ENCODE measurements at places on chromosomes 2 and 18.
A peak's percentile ranks its signal among the peaks of the same experiment; 100 is the strongest.

- DNase-seq: no peak
Measured at GRCh38 chr2:5609201-5609600, 83.0 kb upstream of the SOX11 start.

GRCh38 chr2:226531061-226531810 lies 268.4 kb downstream of the IRS1 start:
- no peak for DNase-seq

DNA sequence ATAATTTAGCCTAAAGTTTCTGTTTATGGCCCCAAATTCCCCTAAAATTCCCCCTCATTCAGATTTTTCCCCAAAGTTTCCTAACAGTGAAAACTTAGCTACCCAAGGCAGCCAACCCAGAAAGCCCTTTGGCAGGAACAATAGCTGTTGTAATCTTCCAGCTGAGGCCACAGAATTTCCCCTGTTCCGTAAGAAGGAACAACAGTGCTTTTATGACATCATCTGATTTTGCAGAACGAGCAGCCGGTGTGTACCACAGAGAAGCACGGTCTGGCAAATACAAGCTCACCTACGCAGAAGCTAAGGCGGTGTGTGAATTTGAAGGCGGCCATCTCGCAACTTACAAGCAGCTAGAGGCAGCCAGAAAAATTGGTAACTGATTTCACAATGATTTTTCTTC lies 6.3 kb downstream of the TNFAIP6 start:
- no peak for DNase-seq

DNA sequence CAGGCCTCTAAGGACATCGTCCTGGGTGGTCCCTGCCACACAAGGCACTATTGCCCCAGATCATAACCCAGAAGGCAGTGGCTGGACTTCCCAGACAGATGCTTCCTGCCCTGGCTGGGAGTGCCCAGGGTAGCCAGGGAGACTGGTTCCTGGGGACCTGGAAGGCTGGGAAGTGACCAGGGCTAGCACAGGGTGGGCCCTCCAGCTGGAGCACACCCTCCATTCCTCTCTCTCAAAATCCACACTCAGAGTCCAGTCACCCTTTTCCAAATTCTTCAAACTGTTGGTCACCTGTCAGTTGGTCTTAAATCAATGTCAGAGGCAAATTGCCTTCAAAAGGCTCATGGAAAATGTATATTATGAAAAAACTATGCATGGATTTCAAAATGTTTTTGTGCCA lies 11.6 kb upstream of the TUBB6 start:
- no peak for DNase-seq

- no peak for DNase-seq
Measured at GRCh38 chr2:20668451-20668850, 1.5 kb downstream of the GDF7 start.

DNA sequence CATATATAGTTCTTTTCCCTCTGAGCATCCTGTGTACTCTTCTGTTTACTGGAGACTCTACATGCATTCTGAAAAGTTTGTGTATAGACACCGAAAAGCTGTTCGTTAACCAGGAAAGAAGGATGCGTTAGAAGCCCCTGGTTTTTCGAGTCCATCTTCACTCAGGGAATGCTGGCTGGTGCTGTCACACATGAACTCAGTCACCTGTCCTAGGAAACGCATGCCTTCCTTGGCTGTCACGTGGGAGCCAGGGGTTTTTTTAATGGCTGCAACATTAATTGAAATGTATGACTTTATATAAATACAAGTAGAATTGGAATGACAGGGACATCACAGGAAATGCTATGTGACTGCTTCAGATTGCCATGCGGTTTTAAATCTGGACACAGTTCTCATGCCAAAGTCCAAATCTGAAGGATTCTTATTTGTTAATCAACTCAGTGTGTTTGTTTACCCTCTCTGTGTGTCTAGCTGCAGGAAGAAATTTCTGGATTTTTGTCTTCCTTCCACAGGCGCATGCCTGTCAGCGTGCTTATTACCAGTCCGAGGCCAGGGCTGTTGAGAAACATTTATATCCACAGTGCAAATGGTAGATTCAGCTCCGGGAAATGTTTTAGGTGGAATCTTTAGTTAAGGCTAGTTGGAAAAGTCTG lies 2.6 kb downstream of the RAMP1 start:
- no peak for DNase-seq

GRCh38 chr2:238859636-238860347 lies 11.9 kb downstream of the TWIST2 start:
- DNase-seq: no peak

DNA sequence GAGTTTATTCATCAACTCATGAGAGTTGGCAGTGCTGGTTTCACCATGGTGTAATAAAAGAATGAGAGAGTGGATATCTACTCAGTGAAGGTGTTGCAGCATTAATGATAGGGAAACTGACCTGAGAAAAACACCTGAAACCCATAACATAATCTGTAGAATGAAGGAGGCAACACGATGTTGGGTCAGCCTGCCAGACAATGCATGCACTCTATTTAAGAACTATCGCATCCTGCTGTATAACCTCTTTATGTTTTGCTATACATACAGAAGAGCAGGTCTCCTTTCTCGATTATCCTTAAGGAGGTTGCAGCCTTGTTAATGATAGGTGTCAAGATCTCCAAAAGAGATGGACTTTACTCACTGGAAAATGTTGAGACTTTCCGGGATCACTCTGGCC lies 65.9 kb downstream of the IKZF2 start:
- no peak for DNase-seq

DNA sequence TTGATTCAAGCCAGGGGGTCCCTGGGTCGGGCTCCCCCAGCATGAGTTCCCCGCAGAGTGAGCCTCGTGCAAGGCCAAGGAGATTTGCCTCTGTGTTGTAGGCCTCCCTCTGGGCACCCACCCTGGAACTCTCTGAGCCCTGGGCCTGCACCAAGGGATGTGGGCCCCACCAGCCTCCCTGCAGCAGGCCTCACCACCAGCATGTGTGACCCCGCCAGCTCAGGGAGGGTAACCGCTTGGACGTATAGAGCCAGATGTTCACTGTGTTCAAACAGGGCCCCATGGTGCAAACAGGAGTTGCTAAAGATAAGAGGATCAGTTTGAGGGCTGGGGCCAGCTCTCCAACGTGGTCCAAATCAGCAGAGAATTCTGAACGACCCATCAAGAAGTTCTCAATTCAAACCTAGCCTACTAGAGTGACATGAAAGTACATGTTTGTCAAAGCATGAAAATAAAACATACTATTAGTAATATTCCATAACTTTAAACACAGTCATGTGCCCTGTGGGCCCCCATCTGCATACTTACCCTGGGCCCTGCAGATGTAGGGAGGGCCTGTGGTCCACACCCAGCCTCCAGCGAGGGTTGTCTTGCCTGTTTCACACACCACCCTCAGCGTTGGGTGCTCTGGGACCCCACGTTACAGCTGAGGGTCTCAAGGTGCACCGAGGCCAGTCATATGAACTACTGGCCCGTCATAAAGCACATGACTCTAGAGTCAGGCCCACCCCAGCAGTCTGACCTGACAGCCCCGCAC lies 5.5 kb upstream of the TUBB6 start:
- DNase-seq: no peak

DNA sequence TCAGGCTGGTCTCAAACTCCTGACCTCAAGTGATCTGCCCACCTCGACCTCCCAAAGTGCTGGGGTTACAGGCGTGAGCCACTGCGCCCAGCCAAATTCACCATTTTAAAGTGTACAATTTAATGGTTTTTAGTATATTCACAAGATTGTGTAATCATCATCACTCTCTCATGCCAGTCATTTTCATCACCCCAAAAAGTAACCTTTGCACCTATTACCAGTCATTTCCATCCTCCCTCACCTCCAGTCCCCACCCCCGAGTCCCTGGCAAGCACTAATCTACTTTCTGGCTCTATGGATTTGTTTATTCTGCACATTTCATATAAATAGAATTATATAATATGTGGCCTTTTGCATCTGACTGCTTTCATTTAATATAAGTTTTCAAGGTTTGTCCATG lies 10.8 kb downstream of the PCBP1 start:
- no peak for DNase-seq

GRCh38 chr2:200270732-200271131 lies 35.8 kb upstream of the SPATS2L start:
- no peak for DNase-seq

DNA sequence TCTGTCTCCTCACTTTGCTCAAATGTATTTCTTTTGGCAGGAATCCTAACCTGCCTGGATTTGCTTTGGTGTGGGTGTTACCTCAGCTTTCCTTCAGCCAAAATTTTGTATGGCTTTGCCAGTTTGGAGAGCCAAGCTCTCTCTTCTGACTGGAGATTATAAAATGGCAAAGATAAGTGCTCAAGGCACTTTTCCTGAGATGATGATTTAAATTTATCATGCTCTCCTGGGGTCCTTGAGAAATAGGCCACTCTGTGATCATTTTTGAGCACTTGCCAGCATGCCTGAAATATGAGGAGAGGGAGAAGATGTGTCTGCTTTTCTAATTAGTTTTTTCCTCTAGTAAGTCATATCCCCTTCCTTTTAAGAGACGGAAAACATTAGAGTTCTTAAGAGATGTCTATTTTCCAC lies 683.0 kb downstream of the SLC4A3 start:
- no peak for DNase-seq

GRCh38 chr2:180677200-180677599 lies 303.2 kb upstream of the UBE2E3 start:
- DNase-seq: no peak

GRCh38 chr18:49819823-49820671 lies 6.7 kb upstream of the ACAA2 start:
- DNase-seq: peak; percentile 19

- no peak for DNase-seq
Measured at GRCh38 chr2:226017537-226017936, 618.0 kb downstream of the NYAP2 start.

- DNase-seq: no peak
Measured at GRCh38 chr2:3814706-3815245, 111.4 kb downstream of the DCDC2C start.

- no peak for DNase-seq
Measured at GRCh38 chr18:31039426-31039825, 3.1 kb downstream of the DSC3 start.

- no peak for DNase-seq
Measured at GRCh38 chr2:52335727-52336126, 1303.8 kb upstream of the NRXN1 start.

DNA sequence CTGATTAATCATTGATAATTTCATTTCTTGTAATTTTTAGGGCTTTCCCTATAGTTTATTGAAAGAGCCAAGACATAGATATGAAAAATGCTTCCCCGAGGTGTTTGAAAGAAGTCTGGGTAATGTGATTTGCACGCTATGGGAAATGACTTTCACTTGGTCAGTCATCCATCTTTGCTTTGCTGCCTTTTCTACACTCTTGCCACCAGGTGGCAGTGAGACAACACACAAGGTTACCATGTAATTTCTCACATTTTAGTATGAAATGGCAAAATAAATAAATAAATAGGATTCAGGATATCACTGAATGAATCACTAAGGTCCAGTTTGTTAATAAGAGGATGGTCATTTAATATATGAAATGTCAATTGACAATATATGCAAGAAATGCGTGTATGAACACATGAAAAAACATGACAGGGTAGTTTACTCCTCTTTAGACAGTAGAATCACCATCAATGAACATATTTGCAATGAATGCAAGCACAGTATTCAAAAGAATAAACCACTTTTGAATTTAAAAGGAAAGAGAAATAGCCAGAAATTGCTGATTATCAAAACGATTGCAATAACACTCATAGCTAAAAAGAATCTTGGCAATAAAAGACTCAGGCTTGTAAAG lies 52.2 kb upstream of the KCNH7 start:
- DNase-seq: no peak

DNA sequence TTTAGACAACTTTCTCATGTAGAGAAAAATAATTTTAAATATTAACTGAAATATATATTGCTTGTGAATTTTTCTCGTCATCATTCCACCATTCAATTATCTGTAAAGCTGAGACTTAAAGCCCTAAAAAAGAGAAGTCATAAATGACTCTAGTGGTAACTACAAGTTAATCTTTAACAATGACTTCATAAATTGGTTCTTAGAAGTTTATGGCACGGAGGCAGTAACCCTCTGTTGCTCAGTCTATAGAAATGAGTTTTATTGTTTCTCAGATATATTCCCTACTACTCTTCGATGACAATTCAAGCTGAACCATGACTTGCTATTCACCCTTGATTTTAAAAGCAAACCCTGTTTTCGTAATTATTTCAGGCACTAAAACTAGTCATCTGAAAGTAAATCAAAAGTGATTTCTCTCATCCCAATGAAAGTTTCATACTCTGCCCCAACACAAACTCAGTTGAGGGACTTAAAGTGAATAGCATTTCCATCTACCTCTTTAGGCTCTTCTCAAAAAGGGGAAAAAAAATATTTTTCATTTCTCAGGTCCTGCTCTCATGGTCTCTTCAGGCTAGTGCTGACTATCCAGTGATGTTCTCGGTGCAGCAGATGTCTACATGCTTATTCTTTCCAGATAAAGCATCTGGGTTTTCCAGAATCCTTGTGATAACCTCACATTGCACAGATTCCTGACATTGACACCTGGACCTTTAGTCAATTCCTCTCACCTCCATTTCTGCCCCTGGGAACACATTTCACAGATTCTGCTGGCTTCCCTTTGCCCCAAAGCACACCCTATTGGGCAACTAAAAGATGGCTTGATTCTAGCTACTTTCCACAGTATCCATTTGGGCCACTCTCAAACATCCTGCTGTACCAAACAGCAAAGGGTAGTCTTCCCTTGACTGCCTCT lies 207.8 kb upstream of the LRATD1 start:
- DNase-seq: no peak

DNA sequence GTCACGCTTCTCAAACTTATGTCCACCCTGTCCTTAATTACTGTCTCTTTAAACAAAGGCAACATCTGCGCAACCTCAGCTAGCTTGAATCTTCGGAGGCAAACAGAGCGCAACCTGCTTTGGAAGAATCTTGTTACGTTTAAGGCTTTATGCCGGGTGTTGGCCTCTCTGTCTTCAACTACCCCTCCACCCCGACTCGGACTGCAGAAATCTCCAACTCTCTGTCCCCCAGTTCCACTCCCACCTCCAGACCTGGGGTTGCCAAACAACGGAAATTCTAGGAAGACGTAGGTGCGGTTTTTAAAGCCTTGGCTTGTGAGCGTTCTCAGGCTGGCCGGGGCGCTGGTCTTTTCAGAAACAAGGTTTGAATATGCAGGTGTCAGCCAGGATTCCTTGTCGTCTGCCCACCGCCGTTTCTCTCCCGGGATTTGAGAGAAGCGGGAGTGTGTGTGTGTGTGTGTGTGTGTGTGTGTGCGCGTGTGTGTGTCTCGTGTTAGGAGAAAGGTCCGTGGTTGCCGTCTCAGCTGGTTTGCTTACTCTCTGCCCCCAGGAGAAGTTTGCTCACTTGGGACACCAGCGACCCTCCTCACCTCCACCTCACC lies 1.1 kb upstream of the ONECUT2 start:
- no peak for DNase-seq
